ENCODE measurements at places on chromosomes 12 and 14.

GRCh38 chr12:92987362-92987761 is 58.3 kb upstream of the EEA1 start:
- DNase-seq = no peak

DNA sequence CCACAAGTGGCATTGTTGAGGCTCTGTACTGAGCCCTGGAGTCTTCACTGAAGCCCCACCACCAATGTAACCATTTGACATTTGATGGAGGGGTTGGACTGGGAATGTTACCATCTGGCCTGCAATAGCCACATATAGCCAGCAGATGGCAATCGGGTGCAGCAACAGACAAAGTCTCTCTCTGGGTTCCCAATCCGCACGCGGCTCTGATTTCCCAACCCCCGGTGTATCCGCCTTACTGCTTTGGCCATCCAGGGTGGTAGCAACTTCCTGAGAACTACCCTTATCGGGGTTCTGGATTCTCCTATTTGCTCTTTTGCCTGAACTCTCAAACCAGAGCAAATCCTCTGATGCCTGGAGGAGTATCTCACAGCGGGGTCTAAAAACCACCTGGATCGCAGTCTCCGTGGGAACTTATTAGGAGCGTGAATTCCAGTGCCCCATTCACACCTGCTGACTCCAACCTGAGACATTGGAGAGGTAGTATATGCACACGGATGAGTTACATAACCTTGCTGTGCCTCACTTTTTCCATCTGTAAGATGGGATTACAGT is 14.2 kb downstream of the VRTN start:
- DNase-seq = peak; percentile 79

- DNase-seq = no peak
These were observed 88.6 kb downstream of the MAP1LC3B2 start for GRCh38 chr12:116647813-116648212.

- no peak for DNase-seq
These were observed 1.4 kb downstream of the SYT10 start for GRCh38 chr12:33438025-33438772.

GRCh38 chr12:74685385-74685784 is 147.8 kb downstream of the ATXN7L3B start:
- DNase-seq = no peak

GRCh38 chr14:41859336-41859735 is 252.7 kb downstream of the LRFN5 start:
- DNase-seq = no peak

GRCh38 chr12:27279826-27280225 is 35.7 kb downstream of the STK38L start:
- DNase-seq = no peak

GRCh38 chr12:47190271-47190750 is 110.6 kb upstream of the AMIGO2 start:
- peak; percentile 57 for DNase-seq

DNA sequence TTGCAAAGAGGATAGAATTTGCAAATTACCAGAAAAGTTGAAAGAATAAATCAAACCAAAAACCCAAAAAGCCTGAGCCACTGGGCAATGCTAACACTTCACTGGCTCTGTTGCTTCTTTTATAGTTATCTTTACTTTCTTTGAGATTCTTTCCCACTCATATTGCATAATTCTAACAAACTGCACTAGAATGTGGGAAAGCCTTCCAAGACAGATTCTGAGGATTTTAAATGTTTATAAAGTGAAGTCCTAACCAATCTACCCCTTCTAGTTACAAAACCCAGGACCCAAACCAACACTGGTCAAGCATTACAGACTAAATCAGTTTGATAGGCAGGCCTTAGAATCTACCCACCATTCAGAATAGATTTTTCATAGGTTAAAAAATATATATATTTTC is 150.9 kb downstream of the MED13L start:
- no peak for DNase-seq

GRCh38 chr12:29730481-29730880 is 53.3 kb downstream of the TMTC1 start:
- DNase-seq = no peak

- DNase-seq = no peak
These were observed 9.7 kb upstream of the SGPP1 start for GRCh38 chr14:63737582-63738006.

DNA sequence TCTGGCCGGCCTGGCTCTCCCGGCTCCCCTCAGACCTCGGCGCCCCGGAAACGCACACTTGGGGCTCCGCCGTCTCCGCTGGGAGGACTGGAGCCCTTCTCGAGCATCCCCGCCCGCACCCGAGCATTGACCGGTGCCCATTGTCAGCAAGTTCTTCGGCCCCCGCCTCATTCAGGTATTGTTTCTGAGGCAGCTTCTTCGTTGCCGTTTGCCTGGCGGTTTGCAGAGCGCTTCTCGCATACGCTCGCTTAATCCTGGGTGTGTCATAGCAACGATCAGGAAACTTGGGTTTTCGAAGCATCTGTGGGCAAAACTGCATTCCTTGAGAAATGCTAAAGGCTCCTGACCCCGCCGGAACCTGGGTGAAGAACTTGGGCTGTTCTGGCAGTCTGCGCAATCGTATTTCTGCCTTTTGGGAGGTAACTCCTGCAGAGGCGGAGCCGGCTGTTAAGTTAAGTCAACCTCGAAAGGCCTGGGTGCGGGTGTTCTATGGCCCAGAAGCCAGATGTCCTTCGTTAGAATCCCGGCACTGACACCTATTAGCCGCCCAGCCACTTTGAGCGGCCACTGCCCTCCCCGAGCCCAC is 518 bp downstream of the GSKIP start:
- peak; percentile 55 for DNase-seq

DNA sequence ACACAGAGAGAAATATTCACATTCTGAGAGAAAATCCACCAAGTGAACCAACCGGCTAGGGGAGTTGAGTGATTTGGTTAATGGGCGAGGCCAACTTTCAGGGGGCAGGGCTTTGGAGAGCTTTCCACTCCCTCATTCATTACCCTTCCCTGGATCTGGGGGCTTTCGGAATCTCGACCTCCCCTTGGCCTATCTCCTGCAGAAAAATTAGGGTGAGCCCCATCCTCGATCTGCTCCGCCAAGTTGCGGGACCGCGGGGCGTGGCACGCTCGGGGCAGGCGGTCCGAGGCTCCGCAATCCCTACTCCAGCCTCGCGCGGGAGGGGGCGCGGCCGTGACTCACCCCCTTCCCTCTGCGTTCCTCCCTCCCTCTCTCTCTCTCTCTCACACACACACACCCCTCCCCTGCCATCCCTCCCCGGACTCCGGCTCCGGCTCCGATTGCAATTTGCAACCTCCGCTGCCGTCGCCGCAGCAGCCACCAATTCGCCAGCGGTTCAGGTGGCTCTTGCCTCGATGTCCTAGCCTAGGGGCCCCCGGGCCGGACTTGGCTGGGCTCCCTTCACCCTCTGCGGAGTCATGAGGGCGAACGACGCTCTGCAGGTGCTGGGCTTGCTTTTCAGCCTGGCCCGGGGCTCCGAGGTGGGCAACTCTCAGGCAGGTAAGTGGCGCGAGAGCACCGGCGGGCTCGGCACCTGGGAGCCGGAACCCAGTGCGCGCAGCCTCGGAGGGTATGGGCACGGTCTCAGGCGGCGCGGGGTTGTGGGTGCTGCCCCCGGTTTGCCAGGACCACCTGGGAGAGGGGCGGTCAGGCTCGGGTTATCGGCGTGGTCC is at the start of gene ERBB3:
Gene ERBB3, plus strand, starts transcription at position 443 of the 833 bp plus-strand sequence. Its CDS starts 136 bp downstream, at position 579.
- peak; percentile 84 for DNase-seq

GRCh38 chr12:102462795-102463465 is 17.4 kb downstream of the IGF1 start:
- no peak for DNase-seq

GRCh38 chr14:25537846-25538455 is 488.0 kb upstream of the STXBP6 start:
- peak; percentile 19 for DNase-seq

- no peak for DNase-seq
These were observed 112.3 kb downstream of the OTOGL start for GRCh38 chr12:80211671-80212070.

DNA sequence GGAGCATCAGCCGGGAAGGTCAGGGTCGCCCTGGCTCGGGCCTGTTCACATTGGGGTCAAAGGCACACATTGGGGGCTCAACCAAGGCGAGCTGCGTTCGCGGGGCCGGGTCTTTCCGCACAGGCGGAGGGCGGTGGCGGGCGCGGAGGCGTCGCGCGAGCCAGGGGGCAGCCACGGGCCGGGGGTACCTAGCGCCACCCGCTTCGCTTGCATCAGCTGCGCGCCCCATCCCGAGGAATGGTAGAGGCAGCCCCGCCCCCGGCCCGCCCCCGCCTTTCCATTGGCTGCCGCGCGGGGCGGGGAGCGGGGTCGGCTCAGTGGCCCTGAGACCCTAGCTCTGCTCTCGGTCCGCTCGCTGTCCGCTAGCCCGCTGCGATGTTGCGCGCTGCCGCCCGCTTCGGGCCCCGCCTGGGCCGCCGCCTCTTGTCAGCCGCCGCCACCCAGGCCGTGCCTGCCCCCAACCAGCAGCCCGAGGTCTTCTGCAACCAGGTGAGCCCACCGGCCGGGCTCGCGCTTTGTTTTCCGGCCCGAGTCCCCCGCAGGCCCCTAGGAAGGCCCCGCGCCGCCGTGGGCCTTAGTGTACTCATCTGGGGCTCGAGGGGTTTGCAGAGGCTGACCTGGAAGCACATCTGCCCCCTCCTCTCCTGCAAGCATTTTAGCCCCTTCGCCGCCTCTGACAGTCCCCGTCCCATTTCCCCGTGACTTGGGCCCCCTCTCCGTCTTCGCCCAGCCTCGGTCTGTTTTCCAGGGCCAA is at the start of gene ALDH2:
Gene ALDH2, plus strand, starts transcription at position 326 of the 754 bp plus-strand sequence. Its CDS starts 50 bp downstream, at position 376.
- DNase-seq = peak; percentile 55

- peak; percentile 15 for DNase-seq
These were observed 717 bp downstream of the PPHLN1 start for GRCh38 chr12:42326541-42327226.

- no peak for DNase-seq
These were observed 186.8 kb downstream of the BTG1 start for GRCh38 chr12:91958816-91959215.
